ENCODE measurements at places on chromosomes 5 and 9.

- DNase-seq: no peak
Observed at GRCh38 chr9:124513376-124513994, 6.3 kb upstream of the NR5A1 start.

- no peak for DNase-seq
Observed at GRCh38 chr5:170313344-170313743, 15.8 kb upstream of the LCP2 start.

DNA sequence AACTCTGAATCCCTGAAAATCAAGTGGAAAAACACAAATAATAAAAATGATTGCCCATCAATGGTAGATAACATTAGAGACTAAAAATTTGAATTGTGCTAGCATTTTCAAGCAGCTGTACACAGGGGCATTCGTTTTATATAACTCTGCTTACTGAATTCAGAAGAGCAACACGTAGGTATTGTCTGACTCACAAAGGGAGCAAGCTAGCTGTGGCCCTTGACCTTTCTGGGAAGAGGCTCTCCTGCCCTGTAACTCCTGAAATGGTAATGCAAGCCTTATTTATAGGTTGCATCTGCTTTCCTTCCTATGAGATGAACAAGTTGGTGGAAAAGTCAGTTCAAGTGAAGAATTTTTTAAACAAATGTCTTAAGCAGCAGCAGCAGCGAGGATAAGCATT lies 218.7 kb upstream of the EFNA5 start:
- DNase-seq: no peak

DNA sequence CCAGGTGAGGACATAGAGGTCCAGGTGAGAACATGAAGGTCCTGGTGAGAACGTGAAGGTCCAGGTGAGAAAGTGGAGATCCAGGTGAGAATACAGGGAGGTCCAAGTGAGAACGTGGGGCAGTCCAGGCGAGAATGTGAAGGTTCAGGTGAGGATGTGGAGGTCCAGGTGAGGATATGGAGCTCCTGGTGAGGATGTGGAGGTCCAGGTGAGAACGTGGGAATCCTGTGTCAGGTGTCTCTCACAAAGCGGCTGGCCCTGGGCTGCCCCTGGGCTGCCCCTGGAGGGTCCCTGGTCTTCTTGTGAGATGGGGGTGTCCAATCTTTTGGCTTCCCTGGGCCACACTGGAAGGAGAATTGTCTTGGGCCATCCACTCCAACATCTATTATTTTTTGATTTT lies 133.4 kb downstream of the MRPL36 start:
- DNase-seq: no peak

- no peak for DNase-seq
Observed at GRCh38 chr5:430214-430925, 12.6 kb upstream of the EXOC3 start.

DNA sequence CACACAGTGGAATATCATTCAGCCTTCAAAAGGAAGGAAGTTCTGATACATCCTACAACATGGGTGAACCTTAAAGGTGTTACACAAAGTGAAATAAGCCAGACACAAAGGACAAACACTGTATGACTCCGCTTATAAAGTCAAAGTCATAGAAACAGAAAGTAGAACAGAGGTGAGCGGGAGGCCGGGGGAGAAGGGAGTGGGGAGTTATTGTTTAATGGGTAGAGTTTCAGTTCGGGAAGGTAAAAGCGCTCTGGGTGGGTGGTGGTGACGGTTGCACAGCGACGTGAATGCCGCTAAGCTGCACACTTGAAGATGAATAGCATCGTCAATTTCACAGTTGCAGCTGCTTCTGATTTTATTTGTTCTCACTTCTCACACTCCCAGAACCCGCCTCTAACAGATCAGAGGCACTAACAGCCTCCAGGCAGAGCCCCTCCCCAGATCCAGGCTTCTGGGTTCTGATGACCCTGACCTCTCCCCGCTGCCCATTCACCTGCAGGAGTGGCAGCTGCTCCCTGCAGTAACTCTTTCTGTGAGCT lies 34.1 kb downstream of the BNIP1 start:
- no peak for DNase-seq

DNA sequence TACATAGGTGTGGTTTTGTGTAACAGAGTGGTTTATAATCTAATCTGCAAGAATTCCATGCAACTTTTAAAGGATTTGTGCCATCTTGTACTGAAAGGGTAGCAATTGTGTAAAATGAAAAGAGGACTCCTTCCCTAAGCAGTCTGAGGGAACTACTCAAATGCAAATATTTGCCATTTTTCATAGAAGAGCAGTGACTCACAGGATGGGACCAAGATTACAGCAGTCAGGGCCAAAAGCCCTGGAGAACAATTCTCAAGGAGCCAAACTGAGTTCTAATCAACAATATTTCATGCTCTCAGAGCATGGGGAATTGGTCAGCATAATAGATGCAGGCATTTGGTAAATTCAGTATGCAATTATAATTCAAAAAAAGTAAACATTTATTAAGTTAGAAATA lies 495.8 kb downstream of the CHSY3 start:
- peak; percentile 40 for DNase-seq

- DNase-seq: no peak
Observed at GRCh38 chr5:100889165-100889743, 13.8 kb downstream of the ST8SIA4 start.

GRCh38 chr9:90988318-90988717 lies 186.7 kb downstream of the SYK start:
- peak; percentile 55 for DNase-seq

DNA sequence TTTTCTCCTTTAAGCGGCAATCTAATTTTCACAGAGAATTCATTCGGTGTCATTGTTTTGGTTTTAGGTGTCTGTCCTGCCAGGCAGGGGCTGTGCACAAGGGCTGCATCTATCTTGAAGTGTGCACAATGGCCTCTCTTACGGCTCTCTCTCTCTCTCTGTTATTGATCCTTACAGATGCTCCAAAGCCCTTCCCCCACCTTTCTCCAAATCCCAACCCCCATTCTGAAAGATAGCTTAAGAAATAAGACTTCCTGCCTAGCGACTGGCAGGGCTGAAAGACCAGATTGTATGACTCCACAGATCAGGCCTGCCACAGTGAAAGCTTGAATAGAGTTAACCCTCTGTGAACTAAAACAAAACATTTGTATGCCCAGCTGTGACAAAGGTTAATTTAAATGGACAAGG lies 86.5 kb upstream of the NR5A1 start:
- no peak for DNase-seq
